ENCODE measurements at places on chromosomes 4 and X.

DNA sequence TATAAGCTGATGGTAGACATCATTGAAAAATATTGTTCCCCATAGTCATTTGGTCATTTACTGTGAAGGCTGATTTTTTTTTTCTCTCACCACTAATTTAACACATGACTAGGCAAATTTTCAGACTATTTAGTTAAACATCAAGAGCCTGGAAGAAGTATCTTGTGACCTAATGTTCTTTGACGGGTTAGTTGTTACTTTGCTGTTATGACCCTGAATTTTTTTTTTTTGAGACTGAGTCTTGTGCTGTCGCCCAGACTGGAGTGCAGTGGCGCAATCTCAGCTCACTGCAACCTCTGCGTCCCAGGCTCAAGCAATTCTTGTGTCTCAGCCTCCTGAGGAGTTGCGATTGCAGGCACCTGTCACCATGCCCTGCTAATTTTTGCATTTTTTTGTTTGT lies 67.0 kb downstream of the HPF1 start:
- no peak for DNase-seq

DNA sequence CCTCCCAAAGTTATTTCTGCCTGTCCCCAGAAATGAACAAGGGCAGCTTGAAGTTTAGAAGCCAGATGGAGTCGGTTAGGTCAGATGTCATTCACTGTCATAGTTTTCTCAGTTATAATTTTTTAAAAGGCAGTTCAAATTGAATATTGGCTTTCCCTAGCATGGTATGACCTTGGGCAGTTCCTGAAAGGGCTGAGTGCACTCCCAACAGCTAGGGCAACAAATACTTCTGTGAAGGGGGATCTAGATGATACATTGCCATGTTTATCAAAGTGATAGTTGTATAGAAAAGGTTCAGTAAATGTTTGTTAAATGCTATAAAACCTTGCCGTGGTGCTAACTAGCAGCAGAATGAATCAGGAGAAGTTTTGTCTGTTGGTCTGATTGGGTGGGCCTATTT lies 938.1 kb upstream of the GRIA3 start:
- DNase-seq: no peak

DNA sequence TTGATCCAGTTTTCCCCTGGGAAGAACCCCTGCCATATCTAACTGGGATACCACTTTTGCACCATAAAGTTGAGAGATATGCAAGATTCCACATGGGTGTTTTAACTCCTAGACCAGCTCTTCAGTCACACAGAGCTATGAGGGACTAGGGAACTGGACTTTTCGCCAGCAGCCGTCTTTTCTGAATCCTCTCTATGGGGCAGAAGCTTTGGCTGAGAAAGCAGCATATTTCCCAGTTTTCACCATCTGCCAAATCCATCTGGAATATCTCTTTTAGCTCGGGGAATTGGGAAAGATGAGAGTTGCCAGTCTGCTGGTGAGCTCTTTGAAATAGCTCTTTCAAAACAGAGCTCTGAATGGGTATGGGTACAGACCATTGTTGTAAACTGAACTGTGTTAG lies 20.9 kb downstream of the APOOL start:
- DNase-seq: no peak

DNA sequence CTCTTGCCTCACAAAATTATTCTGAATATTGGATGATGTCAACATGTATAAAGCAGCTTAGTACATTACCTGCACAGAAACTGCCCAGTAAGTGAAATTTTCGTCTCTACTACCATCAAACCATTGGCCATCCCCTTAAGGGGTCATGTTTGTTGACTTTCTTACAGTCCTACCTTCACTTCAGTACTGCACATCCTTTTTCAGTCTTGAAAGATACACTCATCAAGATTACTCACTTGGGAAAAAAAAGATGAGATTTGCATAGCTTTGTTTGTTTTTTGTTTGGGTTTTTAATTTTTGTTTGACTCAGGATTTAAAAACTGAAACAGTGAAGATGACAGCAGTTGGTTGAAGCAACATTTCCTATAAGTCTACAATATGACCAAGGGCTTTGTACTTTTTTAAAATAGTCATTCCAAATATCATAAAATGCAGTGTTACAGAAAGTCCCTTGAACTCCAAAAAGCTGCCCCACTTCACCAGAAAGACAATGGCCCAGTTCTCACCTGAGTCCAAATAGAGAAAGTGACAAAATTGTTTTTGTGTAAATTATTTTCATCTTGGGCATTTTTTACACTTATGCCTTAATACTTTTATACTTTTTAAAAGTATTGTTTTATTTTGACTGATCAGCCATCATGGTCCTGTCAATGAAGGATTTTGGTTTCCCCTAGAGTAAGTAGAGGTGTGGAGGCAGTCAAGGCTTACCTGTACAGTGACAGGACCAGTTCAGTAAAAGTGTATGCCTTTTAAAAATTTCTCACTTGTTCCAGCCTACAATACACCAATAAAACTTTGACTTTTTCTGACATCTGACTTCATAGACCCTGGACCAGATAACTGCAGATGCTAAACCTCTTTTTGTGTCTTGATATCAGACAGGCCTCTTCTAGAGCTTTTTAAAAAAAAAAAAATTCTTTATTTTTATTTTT lies 59.7 kb upstream of the EDA2R start:
- DNase-seq: no peak

DNA sequence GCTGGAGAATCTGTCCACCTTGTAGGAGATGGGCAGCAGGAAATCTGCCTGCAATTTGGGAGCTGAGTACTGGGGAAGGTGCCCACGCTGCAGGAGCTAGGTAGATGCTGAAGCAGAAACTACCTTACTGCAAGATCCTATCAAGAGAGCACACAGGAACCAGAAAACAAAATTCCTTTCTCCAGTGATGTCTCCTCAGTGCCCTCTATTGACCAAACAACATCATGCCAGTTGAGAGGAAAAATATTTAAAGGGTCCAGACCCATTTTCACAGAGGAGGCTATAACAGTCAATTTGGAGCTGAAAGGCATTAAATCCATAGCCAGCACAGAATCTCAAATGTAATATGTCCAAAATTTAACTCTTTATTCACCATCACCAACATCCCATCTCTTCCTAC lies 406.8 kb downstream of the SLITRK2 start:
- DNase-seq: no peak

- no peak for DNase-seq
These were observed 25.5 kb downstream of the MID2 start for GRCh38 chrX:107851215-107851614.

All from stimulated activated CD8-positive, alpha-beta memory T cell treated with anti-CD3 and anti-CD28 coated beads, Interleukin-7, amount 100 ng/mL, for 1 hour (primary cell).